ENCODE measurements at places on chromosomes 4 and X.

GRCh38 chrX:77277911-77278310 is 169.3 kb upstream of the FGF16 start:
- DNase-seq, result no peak

- DNase-seq, result no peak
Measured at GRCh38 chr4:77819404-77819842, 255 bp upstream of the CNOT6L start.

DNA sequence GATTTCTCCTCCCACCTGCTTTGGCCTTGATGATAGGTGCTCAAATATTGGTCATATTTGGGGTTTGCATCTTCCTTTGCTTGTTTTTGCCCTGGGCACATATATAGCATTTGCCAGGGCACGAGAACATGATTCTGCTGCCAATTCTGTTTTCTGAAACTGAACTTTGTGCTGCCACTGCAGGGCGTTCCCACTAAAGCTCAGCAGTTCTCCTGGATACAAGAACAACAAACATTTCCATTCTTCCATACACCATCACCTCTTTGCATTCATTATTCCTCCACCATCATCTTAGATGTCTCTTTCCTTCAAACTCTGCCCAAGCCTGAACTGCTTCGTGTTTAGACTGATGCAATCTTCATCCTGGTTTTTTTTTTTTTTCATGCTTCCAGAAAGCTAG is 36.3 kb upstream of the GATB start:
- no peak for DNase-seq

DNA sequence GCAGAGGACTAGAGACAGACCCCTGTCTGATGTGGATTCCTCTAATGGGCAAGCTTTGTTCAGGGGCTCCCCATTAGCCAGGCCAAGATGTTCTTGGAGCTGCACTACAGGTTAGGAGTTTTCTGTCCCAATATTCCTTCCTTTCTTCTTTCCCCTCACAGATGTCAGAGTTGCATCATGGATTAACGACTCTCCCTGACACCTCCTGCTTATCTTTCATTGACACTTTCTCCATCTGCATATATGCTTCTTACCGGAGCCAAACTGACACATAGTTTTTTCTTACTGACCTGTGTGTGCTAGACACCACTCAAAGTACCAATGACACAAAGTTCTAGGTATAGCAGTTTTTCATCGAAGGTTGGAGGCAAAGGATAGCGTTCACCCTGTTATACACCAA is 228.6 kb upstream of the HCCS start:
- DNase-seq, result no peak

GRCh38 chrX:66016905-66017658 is 22.8 kb downstream of the VSIG4 start:
- DNase-seq, result no peak

DNA sequence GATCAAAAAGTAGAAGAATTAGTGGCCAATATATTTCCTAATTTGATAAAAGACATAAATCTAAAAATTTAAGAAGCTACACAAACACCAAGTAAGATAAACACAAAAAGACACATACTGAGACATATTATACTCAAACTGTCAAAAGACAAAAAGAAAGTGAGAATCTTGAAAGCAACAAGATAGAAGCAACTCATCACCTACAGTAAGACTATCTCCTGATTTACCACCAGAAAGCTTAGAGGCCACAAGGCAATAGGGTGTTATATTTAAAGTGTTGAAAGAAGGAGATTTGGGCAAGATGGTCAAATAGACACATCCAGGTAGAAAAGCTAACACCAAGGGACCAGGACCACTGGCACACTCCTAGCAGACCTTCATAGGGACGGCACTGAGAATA is 79.4 kb downstream of the ITM2A start:
- DNase-seq, result no peak

DNA sequence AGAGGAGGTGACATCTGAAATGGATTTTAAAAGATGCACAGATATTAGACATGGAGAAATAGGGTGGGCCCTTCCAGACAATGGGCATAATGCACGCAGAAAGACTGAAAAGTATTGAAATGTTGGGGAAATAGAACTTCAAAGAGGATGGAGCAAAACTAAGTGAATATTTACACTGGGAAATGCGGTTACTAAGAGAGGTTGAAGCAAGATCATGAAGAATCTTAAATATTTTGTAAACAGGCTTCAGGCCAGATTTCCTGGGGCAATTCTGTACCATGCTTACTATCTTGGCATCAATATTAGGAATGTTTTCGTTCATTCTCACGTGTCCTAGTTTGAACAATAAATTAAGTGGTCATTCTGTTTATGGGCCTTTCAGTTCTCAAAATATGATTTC is 216.3 kb downstream of the ADAMTS3 start:
- no peak for DNase-seq

- no peak for DNase-seq
Measured at GRCh38 chr4:80202741-80203553, 5.6 kb downstream of the PRDM8 start.

Measured in amygdala (tissue), 56 donors.